Esophagus squamous epithelium (tissue), 5 donors: ENCODE measurements at places on chromosomes 7 and 10.

- DNase-seq: no peak
These were observed 975.8 kb upstream of the LRRTM3 start for GRCh38 chr10:65950075-65950474.

- no peak for DNase-seq
These were observed 383.6 kb upstream of the TPK1 start for GRCh38 chr7:145219461-145219860.

DNA sequence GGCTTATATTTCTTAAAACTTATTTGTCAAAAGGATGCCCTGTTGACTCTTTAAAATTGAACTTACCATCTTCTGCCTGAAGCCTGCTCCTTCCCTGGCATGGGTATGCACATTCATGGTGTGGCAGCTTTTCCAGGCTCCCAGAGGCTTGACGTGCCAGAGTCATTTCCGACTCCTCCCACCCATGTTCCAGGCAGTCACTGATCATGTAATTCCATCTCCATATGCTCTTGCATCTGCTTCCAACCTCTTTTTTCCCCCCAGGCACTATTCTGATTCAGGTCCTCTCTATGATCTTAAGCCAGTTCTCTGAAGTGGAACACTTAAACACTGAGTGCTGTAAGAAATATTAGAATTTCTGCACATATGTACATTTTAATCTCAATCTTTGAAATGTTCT lies 82.2 kb downstream of the CFAP58 start:
- no peak for DNase-seq

DNA sequence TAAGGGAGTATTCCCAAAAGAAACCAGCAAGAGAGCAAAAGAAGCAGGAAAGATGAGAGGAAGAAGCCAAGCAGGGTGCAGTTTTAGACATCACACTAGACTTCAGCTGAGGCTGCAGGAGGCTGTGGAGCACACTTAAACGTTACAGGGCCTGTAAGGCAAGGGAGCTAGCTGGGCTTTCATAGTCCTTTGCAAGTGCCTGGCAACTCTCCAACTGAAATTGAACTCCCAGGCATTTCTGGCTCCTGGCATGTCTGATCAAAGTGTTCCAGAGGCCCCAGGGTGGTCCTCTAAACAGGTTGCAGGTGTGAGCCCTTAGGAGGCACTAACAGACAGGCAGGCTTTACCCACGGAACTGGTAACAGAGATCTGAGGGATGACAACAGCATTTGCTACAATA lies 750.2 kb downstream of the XPNPEP1 start:
- DNase-seq: no peak

GRCh38 chr10:59456199-59456598 lies 93.8 kb upstream of the FAM13C start:
- no peak for DNase-seq
